ENCODE measurements at places on chromosomes 12 and 14.

- DNase-seq, result no peak
Measured at GRCh38 chr14:101480022-101480746, 81.1 kb upstream of the DIO3 start.

DNA sequence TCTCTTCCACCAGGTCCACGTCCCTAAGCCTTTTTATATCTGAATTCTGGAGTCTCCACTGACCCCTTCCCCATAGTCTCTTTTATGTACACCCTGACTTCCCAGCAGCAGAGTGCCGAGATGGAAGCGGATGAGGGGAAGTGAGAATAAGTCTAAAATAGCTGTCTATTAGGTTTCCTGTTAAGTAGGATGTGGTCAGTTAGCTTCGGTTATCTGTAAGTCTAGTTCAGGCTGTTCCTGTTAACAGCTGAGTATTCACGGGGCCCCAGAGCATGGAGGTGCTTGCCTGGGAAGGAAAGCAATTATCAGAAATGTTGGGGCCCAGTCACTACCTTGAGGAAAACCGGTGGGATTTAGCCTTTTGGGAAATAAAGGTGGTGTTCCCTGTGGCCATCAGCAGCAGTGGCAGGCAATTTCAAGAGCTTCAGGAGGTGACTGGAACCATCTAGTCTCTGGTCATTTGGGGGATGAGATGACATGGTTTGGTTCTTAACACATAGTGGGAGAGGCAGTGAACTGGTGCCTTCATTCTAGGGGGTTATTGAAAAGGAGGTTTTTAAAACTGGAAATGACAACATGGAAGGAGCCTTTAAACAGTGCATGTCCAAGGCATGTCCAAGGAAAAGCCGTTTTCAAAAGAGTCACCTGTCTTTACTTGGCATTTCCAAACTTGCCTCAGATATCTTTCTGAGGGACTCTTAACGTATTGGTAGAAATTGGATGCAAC lies 21.8 kb downstream of the CHST11 start:
- DNase-seq, result no peak

GRCh38 chr12:5428332-5429221 lies 3.3 kb upstream of the NTF3 start:
- no peak for DNase-seq

- DNase-seq, result no peak
Measured at GRCh38 chr12:68573406-68573805, 37.3 kb upstream of the RAP1B start.

DNA sequence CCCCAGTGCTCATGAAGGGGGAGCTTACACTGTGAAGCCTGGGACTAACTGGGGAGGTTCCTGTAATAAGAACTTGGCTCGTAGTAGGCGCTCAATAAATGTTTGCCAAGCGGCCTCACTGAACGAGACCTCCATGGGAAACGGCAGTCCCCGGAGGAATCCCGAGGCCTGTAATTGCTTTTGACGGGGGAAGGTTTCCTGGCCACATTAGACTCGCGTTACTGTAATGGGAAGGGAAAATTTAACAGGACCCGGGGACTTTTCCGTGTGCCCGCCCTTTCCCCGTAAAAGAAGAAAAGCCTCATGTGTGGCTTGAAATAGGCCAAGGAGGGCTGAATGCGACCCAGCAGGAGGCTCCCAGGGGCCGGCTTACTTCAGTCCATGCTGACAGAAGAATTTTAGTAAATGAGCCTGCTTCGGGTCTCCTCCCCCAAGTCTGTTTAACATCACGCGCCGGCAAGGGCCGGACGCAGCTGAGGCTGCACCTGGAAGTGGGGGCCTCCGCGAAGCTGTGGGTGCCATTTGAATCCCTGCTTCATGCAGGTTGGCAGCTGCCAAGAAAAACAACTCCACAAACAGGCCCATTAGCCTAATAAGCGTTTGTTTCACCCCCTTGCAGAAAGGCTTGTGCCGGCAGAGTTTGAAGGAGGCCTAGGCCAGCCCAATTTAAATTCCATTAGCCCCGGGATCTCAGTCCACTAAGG lies 39.8 kb upstream of the PWP1 start:
- DNase-seq, result no peak

DNA sequence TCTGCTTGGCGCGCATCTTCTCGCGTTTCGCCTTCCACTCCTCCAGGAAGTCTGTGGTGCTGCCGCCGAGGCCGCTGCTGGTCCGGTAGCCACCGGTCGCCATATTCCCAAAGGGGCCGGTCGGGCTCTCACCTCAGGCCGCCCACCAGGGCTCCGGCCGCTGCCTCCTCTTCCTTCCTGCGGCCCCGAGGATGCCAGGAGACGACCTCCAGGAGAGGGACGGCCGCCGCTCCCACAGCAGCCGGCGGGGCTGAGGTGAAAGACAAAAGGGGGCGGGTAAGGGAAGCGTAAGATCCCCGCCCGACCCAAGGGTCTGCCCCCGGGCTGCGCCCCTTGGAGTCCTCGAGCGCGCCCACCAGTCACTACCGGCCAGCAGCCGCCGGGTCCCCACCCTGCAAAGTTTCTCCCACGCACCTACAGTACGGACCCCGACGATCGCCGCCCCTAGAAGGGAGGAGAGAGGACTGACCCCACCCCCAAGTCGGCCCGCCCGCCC lies 574 bp downstream of the PAWR start:
- no peak for DNase-seq

GRCh38 chr12:54560374-54560858 lies 11.0 kb downstream of the PDE1B start:
- DNase-seq, result peak; percentile 71

GRCh38 chr12:66269757-66270383 lies 32.4 kb upstream of the HELB start:
- peak; percentile 29 for DNase-seq

GRCh38 chr12:16606201-16606849 lies 363 bp upstream of the LMO3 start:
- no peak for DNase-seq

DNA sequence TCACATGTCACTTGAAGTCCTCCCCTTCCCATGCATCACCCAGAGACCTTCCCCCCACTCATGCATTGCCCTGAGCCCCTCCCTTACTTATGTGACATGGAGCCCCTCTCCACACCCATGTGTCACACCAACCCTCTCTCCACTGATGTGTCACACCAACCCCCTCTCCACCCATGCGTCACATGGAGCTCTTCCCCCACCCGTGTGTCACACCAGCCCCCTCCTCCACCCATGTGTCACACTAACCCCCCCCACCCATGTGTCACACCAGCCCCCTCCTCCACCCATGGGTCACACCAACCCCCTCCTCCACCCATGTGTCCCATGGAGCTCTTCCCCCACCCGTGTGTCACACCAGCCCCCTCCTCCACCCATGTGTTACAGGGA lies 30.4 kb downstream of the RTL1 start:
- no peak for DNase-seq

DNA sequence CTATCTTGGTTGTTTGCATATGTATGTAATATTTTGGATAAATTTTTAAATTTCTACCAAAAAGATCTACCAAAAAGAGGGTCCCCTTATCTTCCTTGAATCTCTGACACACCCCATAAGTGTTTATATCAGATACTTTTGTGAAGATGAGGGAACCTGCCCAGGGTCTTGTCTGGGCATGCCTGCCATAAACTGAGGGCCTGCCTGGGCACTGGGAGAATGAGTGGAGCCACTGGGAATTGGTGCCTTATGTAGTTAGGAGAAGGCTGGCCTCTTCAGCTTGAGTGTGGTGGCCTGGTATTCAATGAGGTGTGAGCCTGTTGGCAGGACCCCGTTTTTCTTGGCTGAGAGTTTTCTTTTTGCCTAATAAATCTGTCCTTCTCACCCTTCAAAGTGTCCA lies 46.5 kb downstream of the OR9K2 start:
- DNase-seq, result no peak

DNA sequence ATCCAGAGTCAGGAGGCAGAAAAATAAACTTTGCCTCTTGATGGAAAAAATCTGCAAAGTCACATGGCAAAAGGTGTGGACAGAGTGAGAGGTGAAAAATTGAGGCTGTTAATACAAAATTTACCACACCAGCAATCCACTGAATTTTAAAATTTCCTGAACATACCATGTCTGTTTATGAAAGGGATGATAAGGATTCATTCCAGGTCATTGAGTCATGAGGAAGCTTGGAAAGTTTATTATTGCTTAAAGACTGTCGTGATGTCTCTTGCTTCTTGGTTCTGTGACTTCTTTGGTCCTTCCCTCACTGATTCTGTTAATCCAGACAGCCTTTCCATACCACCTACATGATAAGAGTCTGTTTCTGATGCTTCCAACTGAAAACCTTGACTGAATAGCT lies 73.2 kb downstream of the TTC6 start:
- DNase-seq, result no peak

DNA sequence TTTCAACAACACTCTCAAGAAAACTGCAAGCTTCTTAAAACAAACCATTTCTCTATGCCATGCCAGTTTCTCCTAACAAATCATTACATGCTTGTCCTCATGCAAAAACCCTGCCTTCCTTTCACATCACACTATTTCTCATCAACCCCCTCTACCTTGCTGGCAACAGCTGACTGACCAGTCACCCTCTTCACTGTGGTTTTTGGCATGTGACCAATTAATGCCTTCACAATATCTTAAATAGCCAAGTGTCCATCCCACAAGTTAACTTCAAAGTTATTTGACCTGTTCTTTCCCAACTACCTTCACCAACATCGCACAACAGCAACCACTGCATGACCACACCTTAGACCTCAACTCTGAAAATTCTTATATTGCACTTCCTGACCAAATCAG lies 159.6 kb downstream of the CEP128 start:
- DNase-seq, result no peak

DNA sequence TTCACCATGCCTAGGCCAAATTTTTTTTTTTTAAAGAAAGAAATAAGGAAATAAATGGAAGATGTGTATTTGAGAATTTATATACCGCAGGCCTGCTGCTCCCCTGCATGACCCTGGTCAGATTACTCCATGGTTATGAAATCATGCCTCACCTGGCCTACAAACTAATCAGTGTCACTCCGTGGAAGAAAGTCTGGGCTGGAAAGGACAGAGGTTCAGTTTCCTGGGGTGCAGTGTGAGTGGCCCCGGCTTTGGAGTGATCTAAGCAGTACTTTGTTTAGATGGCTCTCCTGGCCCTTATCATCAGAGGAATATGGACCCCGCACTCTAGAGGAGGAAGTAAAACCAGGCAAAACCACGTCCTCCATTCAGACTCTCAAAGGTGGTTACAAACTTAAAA lies 9.6 kb downstream of the APOBEC1 start:
- no peak for DNase-seq

DNA sequence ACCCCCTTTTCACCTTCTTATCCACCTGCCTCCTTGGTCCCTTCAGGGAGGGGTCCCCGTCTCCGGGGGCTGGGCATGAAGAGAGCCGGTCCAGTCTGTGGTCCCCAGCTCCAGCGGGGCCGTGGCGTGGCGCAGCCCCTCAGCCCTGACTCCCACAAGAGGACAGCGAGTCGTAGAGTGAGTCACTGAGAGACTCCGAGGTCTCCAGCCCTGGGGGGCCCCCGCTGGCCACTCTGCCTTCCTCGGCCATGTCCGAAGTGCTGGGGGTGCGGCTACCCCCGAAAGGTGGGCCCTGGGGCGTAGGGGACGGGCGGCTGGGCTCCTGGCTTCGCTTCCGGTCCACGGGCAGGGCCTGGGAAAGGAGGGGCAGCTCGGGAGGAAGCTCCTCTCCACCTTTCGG lies 36.5 kb downstream of the NCKAP5L start:
- DNase-seq, result no peak

DNA sequence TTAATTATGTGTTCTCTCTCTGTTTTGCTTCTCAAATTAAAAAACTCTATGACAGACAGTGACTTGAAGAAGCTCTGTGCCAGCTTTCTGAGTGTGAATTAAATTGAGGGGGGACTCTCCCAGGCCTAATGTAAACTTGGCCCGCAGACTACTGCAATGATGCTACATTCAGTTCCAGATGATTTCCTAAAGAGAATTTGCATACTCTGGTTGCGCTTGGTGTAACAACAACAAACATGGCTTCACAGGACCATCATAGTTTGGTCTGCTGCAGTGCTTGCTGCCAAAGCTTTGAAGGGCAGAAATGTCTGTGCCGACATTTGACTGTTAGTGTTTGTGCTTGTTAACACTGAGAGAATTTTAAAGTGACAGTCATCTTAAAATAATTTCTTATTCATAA lies 25.0 kb downstream of the CFAP54 start:
- no peak for DNase-seq

- peak; percentile 93 for DNase-seq
Measured at GRCh38 chr12:124655698-124656516, 88.5 kb upstream of the NCOR2 start.

- no peak for DNase-seq
Measured at GRCh38 chr14:75539561-75540478, 17.6 kb downstream of the BATF start.

DNA sequence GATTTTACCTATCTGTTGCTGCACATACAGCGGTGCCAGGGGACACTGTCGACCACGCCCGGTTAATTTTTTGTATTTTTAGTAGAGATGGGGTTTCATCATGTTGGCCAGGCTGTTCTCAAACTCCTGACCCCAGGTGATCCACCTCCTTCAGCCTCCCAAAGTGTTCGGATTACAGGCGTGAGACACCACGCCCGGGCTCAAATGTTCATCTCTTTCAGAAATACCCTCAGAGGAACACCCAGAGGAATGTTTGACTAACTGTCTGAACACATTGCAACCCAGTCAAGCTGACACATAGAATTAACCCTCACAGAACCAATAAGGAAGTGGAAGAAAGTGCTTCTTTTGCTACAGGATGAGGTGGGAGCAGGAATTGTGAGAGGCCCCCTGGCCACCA lies 15.0 kb upstream of the ETFBKMT start:
- no peak for DNase-seq

DNA sequence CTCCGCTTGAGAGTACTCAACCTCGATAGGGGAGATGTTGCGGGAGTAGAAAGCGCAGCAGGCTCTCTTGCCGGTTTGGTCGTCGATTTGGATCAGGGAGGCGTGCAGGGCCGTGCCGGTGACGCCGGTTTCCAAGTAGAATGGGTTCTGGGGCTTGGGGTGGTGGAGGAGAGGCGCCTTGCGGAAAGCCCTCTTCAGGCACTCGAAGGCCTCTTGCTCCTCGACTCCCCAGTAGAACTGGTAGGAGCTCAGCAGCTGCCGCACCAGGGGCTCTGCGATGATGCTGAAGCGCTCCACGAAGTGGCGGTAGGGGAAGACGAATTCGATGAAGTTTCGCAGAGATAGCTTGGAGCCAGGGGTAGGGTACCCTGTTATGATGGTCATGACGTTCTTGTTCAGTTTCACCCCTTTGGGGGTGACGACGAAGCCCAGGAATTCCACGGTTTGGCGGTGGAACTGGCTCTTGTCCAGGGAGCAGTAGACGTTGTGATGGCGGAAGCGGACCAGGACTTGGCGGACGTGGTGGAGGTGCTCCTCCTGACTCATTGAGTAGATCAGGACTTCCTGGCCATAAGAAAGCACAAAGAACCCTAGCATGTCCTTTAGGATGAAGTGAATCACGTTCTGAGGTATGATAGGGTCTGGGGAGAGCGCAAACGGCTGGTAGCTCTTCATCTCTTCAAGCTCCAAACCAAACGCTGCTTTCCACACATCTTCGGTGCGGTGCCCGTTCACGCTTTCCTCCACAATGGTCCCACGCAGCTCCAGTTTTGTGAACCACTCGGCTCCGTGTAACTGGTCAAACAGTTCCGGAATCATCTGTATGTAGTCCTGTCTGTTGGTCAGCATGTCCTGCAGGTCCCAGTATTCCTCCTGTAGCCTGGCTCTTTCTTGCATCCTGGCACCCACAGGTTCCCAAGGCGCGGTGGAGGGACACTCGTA lies 21.2 kb downstream of the RTL1 start:
- no peak for DNase-seq

All from stromal cell of bone marrow (primary cell).